Natural killer cell treated with Interleukin-12 subunit alpha and Interleukin-12 subunit beta and Interleukin-15 and Interleukin-18, amount 100 ng/mL, for 72 hours (primary cell): ENCODE measurements at places on chromosomes 7 and 10.

DNA sequence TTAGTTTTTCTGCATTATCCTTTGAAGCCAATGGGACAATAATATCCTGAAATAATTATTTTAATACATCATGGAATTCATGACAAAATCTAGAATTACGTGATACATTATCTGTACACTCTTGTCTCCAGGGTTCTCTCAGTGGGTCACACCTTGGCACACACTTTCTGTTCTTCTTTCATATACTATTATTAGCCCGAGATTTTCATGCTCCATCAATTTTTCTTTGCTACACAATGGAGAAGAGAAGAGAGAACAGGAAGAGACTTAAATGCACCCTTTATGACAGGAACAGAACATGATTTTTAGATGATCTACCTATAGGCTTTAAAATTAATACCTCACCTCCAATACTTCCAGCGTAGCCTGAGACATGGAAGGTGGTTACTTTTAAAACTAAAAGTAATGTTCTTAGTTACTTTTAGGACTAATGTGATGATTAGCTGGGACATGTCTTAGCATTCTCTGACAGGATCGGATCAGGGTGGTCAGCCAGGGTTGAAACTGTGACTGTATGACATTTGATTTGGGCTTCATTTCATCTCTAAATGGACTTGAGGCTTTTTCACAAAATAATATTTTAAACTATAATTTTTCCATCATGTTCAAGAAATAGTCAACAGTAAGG, 148.2 kb upstream of the WNT16 start:
- no peak overlapping the region for H3K4me3 ChIP-seq
- H3K27ac ChIP-seq, result no peak overlapping the region
- no peaks in the 10 kb centered on the region for H3K36me3 ChIP-seq
- H3K27me3 ChIP-seq, result peaks cover 8% of the 10 kb centered on the region

GRCh38 chr7:152989889-152990380, 230.4 kb downstream of the ACTR3B start:
- peaks cover 23% of the 10 kb centered on the region for H3K27me3 ChIP-seq
- DNase-seq, result no peak
- H3K27ac ChIP-seq, result no peak overlapping the region
- H3K4me3 ChIP-seq, result no peak overlapping the region

- no peaks in the 10 kb centered on the region for H3K27me3 ChIP-seq
- no peaks in the 10 kb centered on the region for H3K36me3 ChIP-seq
- H3K4me3 ChIP-seq, result no peak overlapping the region
- no peaks in the 10 kb centered on the region for H3K4me1 ChIP-seq
- H3K27ac ChIP-seq, result no peak overlapping the region
Measured at GRCh38 chr10:60434418-60435046, 44.9 kb upstream of the ANK3 start.

DNA sequence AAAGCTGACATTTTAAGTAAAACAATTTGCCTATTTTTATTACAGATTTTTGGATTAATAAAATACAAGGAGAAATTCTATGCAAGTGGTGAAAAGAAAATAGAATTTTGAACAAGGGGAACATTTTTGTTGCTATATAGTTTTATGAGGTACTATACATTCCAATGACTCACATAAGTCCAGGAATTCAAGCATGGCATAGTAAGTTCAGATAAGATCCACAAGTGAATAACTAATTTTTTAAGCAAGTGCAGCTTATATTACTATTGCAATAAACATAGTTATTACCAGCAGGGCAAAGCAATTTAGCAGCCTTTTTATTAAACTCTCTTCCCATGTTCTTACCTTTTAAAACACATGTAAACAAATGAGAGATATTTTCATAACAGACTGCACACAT, 1123.5 kb upstream of the LRRN3 start:
- H3K4me3 ChIP-seq, result no peak overlapping the region
- DNase-seq, result no peak
- no peaks in the 10 kb centered on the region for H3K27me3 ChIP-seq
- no peak overlapping the region for H3K27ac ChIP-seq
- H3K4me1 ChIP-seq, result no peaks in the 10 kb centered on the region

GRCh38 chr10:80126876-80127275, 5.7 kb upstream of the PLAC9 start:
- H3K36me3 ChIP-seq, result no peaks in the 10 kb centered on the region
- H3K4me1 ChIP-seq, result no peaks in the 10 kb centered on the region
- peaks cover 13% of the 10 kb centered on the region for H3K27me3 ChIP-seq
- no peak for DNase-seq
- H3K27ac ChIP-seq, result no peak overlapping the region

DNA sequence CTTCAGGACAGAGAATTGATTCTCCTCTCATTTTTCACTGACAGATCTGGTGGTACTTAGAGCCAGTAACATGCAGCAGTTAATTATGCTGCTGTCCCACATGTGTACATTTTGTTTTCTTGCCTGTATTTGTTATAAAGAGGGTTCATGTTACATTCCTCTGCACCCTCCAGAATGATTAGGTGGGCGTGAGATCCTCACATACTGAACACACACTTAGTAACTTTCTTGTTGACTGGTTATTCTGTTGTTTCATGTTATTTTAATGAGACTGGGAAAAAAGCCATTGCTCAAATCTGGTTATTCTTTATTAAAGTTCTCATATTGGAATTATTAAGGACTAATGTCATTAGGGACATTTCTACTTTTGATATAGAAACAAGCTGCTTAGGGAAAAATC, 409.1 kb downstream of the SDK1 start:
- H3K4me1 ChIP-seq, result no peaks in the 10 kb centered on the region
- H3K27me3 ChIP-seq, result peaks cover 17% of the 10 kb centered on the region
- DNase-seq, result no peak
- no peak overlapping the region for H3K27ac ChIP-seq
- no peak overlapping the region for H3K4me3 ChIP-seq
- H3K36me3 ChIP-seq, result no peaks in the 10 kb centered on the region

GRCh38 chr10:87578160-87578841, 73.6 kb downstream of the MINPP1 start:
- DNase-seq, result no peak
- no peaks in the 10 kb centered on the region for H3K4me1 ChIP-seq
- no peak overlapping the region for H3K27ac ChIP-seq
- peaks cover 46% of the 10 kb centered on the region for H3K27me3 ChIP-seq
- no peaks in the 10 kb centered on the region for H3K36me3 ChIP-seq
- no peak overlapping the region for H3K4me3 ChIP-seq

DNA sequence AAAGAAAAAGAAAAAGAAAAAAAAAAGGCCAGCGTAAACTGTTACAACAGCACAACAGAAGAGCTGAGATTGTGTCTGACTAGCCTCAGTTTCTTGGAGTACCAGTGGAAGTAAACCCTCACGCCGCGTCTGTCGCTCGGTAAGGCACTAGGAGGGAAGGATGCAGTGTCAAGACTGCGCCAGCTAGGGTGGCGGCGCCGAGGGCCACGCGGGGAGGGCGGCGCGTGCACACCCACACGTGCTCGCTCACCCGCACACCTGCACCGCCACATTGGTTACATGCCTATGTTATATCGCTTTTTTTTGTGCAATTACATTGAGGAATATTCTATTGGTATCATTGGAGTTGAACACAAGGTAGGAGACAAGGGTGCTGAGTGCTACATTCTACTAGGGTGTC, 48.2 kb downstream of the CLEC2L start:
- H3K4me3 ChIP-seq, result no peak overlapping the region
- peaks cover 22% of the 10 kb centered on the region for H3K4me1 ChIP-seq
- DNase-seq, result no peak
- H3K27ac ChIP-seq, result no peak overlapping the region
- H3K27me3 ChIP-seq, result no peaks in the 10 kb centered on the region

- no peaks in the 10 kb centered on the region for H3K36me3 ChIP-seq
- H3K4me1 ChIP-seq, result no peaks in the 10 kb centered on the region
- no peak overlapping the region for H3K27ac ChIP-seq
- no peaks in the 10 kb centered on the region for H3K27me3 ChIP-seq
- H3K4me3 ChIP-seq, result no peak overlapping the region
- DNase-seq, result no peak
Measured at GRCh38 chr10:58570979-58571378, 58.3 kb downstream of the BICC1 start.

DNA sequence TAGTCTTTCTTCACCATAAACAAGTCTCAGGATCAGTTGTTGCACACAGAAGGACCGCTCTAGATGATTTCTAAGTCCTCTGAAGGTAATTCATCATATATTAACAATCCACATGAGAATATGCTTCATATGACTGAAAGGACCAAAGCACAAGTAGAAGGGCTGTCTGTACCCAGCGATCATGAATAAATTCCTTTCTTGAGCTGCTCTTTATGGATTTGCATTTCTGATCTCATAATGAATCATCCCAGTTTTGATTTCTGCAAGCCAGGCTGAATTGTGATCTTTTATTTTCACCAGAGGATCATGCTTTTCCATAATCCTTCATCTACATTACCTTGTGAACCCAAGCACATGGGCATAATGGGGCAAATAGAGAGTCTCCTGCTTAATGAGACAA, 675.6 kb downstream of the MAGI2 start:
- no peak for DNase-seq
- H3K36me3 ChIP-seq, result no peaks in the 10 kb centered on the region
- H3K27ac ChIP-seq, result no peak overlapping the region
- no peak overlapping the region for H3K4me3 ChIP-seq
- H3K4me1 ChIP-seq, result no peaks in the 10 kb centered on the region

GRCh38 chr7:20653636-20654035, 38.2 kb downstream of the ABCB5 start:
- no peaks in the 10 kb centered on the region for H3K4me1 ChIP-seq
- no peak overlapping the region for H3K27ac ChIP-seq
- H3K27me3 ChIP-seq, result peaks cover 2% of the 10 kb centered on the region
- no peak for DNase-seq
- H3K36me3 ChIP-seq, result no peaks in the 10 kb centered on the region
- H3K4me3 ChIP-seq, result no peak overlapping the region
